HTR-8/SVneo (cell line): ENCODE measurements at places on chromosomes 3 and 15.
A peak's percentile ranks its signal among the peaks of the same experiment; 100 is the strongest.

GRCh38 chr3:12922306-12922705 is 80.9 kb upstream of the RPL32 start:
- DNase-seq = no peak

DNA sequence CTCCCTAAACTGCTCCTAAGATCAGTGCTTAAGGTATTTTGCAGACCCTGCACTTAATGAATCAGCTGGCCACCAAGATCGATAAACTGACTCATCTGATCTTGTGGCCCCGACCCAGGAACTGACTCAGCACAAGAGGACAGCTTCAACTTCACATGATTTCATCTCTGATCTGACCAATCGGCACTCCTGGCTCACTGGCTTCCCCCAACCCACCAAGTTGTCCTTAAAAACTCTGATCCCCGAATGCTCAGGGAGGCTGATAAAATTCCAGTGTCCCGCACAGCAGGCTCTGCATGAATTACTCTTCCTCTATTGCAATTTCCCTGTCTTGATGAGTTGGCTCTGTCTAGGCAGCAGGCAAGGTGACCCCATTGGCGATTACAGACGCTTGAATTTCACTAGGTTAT is 13.5 kb downstream of the HTR3E start:
- no peak for DNase-seq

DNA sequence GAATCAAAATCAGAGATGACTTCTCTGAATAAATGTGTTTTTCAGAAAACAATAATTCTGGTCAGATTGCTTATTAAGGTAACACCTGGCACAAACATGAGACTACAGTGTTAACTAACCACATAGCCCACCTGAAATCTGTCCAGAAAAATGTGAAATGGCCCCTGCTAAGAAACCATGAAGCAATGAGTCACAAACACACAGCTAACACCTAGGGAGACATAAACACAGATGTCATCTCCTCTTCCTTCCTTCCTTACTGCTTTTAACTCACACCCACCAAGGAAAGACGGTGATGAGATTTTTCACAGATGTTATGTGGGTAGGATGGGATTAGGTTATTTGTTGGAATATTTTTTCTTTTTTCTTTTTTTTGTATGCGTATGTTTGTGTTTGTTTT is 315.0 kb upstream of the STAC start:
- no peak for DNase-seq

GRCh38 chr15:42707068-42707467 is 29.9 kb downstream of the CDAN1 start:
- no peak for DNase-seq

GRCh38 chr3:129597087-129597999 is 9.1 kb downstream of the PLXND1 start:
- DNase-seq = no peak

DNA sequence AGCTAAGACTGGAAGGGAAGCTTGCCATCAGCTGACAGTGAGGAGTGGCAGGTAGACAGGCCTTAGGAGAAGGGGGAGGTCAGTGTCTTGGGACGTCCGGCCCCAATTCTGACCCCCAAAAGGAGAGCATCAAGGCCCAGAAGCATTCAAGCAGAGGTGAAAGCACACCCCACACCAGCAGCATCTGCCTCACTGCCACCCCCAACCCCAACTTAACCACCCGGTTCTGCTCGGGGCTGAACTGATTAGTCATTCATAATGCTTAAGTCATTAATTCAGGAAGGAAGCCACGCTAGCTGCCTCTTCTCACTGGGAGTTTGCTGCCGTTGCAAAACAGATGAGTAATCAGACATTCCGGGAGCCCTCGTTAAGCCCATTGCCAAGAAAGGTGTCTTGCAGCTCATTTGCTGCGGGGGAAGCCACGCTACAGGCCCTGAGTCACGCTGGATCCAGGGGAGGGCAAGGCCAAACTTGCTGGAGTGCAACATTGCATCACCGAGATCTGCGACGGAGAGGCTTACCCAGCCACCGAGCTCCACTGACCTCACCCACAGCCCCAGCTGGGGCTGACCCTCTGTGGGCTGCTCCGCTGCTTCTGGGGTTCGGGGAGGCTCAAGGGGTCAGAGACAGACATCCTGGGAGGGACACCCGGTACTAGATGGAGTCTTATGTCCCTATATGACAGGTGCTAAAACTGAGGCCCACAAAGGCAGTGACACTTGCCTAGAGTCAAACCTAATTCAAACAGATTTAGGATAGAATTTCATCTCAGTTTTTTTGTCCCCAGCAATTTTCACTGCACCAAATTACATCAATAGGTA is 46.4 kb upstream of the HES1 start:
- peak; percentile 96 for DNase-seq

DNA sequence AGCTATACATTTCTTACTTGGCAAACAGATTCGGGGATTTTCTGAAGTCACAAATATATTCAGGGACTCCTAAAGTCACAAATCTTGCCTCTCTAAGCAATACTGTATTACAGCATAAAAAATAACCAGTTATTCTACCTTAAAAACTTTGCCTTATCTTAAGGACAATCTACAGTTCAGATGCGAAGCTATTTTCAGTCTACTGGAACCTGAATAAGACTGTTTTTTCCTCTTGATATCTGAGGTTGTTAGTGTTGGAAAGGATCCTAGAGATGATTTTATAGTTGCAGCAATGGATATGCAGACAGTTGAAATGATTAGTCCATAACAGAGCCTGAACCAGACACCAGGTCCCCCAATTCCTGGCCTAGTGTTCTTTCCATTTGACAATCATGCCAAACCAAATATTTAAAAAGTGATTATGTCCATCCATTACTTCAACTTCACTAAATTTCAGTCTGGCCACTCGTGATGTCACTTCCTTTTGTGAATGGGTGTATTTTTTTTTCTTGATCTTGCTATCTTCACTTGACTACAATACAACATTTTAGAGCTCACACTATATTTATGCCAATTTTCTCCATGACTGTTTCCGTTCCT is 1.8 kb downstream of the HDGFL3 start:
- no peak for DNase-seq

DNA sequence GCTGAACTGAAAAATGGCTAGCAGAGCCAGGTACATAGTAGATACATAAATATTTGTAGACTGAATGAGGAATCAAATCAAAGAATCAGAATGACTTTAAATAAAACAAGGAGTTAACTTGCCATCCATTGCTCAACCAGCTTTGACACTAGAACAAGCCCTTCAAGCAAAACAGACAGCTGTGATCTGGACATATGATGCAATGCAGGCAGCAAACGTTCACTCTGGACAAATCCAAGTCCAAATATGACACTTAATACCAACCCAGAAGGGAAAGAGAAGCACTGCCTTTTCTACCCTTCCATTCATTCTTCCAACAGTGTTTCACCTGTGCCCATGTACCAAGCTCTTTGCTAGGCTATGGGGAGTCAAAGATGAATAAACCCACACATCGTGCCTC is 4.5 kb downstream of the THRB start:
- DNase-seq = no peak

DNA sequence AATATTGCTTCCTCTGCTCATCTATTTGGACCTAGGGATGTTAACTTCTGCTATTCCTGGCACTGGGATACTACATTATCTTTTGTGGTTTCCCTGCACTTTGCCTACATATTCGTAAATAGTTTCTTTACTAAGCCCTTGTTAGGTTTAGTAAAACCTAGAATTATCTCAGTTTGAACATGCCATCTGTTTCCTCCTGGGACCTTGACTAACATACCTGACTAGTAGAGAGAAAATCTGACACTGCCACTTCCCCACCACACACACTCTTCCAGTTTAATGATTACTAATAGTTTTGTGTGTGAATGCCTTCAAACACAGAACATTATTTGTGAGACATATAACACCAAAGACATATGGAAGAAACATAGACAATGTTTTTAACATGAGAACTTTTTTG is 28.2 kb upstream of the SOX2 start:
- DNase-seq = no peak

DNA sequence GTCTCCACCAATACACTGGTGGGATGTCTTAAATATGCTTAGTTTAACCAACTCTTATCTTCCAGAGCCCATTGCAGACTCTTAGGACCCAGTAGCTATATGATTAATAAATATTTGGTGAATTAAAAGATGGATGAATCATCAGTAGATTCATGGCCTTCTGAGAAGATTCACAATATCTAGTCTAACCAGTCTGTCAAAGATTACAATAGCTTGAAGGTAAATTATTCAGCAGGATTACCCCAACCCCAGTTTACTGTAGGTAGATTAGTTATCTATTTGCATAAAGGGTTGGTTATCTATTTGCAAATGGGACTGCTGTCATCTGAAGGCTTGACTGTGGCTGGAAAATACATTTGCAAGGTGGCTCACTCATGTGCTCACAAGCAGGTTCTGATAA is 239.4 kb upstream of the THRB start:
- DNase-seq = no peak
